ENCODE measurements at places on chromosomes 6 and 20. TPM values are rescaled to one million over a fixed set of nuclear protein-coding genes. Genes with fewer than 3 reads are reported as not detected.

Gene EDN1
- total RNA-seq = 438 TPM

Gene CTAGE9
- total RNA-seq = not detected

Gene CAP2
- total RNA-seq = 2.6 TPM

Gene ENPP4
- 4.9 TPM for total RNA-seq

Gene KIAA1755
- total RNA-seq = 0.05 TPM

Gene EMILIN3
- total RNA-seq = 0.09 TPM

Gene TULP1
- total RNA-seq = not detected

GRCh38 chr6:82080767-82081166 is 166.8 kb downstream of the IBTK start:
- no peak for DNase-seq

- peak; percentile 65 for DNase-seq
Observed at GRCh38 chr6:99119109-99120031, 171.6 kb upstream of the FBXL4 start.

DNA sequence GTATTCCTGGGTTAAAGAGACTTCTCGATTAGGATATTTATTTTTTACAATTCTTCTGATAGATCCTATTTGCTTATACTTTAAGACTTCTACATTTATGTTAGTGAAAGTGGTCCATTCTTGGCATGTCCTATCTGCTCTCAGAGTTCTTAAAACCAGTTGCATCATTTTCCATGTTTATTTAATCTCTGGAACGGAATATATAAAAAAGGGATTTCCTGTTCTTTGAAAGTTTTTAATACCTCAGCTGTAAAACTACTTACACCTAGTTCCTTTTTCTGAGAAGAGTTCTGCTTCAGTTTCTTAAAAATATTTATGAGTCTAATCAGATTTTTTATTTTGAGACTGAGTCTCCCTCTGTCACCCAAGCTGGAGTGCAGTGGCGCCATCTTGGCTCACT is 18.0 kb upstream of the MYL9 start:
- DNase-seq = no peak

DNA sequence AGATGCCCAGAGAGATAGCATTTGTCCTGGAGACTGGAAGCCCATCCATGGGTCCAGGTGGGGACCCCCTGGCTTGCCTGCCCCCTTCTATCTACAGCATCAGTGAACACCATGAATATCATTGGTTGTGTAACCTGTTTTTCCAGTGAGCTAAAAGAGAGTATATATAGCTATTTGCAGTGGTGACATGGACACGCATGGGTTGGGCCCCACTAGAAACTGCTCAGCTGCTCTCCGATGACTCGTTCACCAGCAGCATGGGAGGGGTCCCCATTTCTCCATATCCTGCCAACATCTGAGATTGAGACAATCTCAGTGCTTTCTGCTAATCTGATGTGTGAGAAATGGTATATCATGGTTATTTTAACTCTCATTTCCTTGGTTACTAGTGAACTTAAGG is 4.0 kb upstream of the ZC3H12D start:
- no peak for DNase-seq

GRCh38 chr20:38207621-38208020 is 42.6 kb upstream of the TGM2 start:
- no peak for DNase-seq

DNA sequence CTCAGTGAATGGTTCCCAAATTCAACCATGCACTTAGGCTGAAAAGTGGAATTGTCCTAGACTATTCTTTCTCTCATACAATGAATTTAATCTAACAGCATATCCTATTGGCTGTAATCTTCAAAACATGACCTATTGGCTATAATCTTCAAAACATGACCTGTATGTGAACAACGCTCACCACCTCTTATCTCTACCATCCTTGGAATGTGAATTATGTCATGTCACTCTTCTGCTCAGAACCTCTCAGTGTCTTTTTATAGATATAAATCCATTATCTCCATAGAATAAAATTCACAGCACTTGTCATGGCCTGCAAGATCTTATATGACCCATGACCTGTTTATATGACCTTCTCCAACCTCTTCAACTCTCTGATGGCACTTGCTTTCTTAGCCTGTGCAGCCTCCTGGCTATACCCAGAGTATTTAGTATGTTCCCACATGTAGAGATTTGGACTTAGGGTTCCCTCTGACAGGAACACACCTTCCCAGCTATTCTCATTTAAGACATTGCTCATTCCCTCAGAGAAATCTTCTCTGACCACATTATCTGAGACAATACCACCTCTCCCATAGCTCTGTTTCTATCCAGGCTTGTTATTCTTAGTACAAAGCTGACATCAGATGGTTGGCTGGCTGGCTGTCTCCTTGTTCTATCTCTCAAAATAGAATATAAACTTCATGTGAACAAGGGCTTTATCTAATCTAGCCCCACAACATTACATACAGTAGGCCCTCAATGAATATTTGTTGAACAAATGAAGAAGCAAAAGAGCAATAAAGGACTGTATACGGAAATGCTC is 275.0 kb upstream of the PREP start:
- no peak for DNase-seq

- DNase-seq = no peak
Observed at GRCh38 chr6:40383348-40384115, 203.6 kb downstream of the LRFN2 start.
